NCI-H446 (cell line): ENCODE measurements at places on chromosomes 6 and 20.
A peak's percentile ranks its signal among the peaks of the same experiment; 100 is the strongest.

GRCh38 chr6:41367700-41368099 is 32.3 kb downstream of the NCR2 start:
- peak; percentile 13 for DNase-seq

- no peak for DNase-seq
Measured at GRCh38 chr6:84258268-84258667, 30.8 kb upstream of the CEP162 start.

GRCh38 chr6:114367315-114367961 is 24.6 kb upstream of the HS3ST5 start:
- no peak for DNase-seq

DNA sequence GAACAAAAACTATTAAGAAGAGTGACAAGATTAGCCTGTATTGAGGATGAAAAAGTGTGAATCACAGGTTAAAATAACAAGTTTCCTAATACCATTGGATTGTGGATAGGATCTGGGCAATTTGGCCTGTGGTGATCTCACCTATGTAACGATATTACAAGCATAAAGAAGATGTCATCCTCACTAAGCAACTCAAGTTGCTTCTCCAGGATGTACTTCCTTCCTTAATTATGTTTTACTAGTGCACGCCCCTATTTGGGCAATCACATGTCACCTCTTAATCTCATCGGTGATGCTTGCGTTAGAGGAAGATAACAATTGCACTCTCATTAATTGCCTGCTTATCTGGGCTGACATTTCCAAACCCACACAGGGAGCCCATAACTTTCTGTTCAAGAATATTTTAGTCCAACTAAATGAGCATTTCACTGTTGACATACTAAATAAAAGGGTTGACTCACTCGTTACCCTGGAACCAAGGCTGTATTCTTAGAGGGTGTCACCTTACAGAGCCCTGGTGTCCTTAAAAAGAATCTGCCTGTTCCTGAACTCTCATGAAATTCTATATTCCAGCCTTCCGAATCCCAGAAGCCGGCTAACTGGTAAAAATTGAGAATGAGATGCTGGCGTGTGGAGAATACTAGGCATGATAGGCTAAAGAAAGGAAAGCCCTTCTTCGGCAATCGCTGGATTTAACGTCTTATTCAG is 88.2 kb upstream of the ATXN1 start:
- no peak for DNase-seq

GRCh38 chr6:63261820-63262219 is 50.6 kb downstream of the FKBP1C start:
- DNase-seq, result no peak

DNA sequence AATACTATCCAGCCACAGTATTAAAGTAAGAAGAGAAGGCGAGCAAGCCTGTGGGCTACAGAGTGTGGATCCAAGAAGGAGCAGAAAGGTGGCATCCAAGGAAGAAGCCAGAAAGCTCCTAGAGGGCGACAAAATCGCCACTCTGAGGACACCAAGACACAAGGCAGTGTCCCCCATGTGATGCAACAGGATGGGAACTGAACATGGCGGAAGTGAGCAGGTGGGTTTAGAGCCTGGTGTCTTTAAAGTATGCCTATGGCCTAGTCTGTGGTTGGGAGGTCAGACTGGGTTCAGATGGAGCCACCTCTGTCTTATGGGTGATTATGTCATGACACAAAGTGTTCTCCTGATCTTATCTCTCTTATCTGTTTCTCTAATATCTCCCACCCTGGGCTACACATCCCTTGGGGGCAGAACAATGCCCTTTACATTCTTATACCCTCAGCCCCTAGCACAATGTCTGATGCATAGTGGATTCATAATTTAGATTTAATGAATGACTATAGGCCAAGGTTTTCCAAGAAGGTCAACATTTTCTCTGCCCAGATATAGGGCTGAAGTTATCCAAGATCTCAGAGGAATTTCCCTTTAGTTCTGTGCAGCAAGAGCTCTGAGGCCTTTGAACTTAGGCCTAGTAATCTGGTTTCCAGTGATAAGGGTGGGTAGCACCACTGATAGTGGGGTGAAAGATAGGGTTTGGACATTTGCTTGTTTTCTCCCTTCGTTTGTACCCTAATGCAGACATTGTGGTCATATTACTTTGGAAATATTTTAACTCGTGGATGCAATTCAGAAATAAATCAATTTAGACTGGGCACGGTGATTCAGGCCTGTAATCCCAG is 167.3 kb upstream of the AKIRIN2 start:
- no peak for DNase-seq

- no peak for DNase-seq
Measured at GRCh38 chr20:53411891-53412290, 181.7 kb downstream of the ZNF217 start.
